ENCODE measurements at places on chromosomes 16 and 17.
A peak's percentile ranks its signal among the peaks of the same experiment; 100 is the strongest.

DNA sequence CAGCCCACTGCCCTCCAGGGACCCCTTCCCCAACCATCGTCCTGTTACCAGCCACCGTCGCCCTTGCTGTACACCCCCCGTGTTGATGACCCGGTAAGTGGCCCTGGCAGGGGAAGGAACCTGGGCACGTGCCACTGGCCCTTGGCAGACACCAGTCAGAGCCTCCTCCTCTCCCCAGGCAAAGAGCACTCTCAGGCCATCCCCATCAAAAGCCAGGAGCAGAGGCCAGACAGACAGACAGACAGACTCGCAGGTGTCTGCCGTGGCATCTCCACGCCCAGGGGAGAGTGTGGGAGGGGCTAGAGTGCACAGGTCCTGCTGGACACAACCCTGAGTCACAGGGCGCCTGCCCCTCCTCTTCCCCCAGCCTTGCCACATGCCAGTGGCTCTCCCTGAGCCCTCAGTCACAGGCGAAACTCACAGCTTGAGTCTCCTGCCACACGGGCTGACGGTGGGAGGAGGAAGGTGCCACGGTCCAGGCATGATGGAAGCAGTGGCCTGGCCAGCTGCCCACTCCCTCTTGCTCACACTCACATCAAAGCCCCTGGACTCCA is 7.8 kb downstream of the CLCN7 start:
- no peak for DNase-seq

DNA sequence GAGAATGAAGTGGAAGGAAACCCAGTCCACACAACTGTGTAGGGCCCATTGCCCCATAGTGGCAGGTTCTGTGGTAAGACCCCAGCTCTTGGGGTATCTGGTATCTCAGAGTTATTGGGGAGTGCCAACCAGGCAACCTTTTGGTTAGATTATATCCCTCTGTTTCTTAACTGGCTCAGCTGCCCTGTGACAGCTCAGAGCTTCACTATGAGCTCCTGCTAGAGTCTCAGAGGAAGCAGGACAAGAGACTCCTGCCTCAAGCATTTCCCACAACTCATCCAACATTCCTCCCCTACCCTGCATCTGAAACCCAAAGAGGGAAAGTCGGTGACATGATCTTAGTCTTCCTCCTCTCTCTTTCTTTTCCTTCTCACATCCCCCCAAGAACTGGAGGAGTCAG is 292.3 kb downstream of the SHISA9 start:
- DNase-seq = no peak

- DNase-seq = peak; percentile 27
These were observed 744 bp upstream of the GGNBP2 start for GRCh38 chr17:36544044-36544306.

DNA sequence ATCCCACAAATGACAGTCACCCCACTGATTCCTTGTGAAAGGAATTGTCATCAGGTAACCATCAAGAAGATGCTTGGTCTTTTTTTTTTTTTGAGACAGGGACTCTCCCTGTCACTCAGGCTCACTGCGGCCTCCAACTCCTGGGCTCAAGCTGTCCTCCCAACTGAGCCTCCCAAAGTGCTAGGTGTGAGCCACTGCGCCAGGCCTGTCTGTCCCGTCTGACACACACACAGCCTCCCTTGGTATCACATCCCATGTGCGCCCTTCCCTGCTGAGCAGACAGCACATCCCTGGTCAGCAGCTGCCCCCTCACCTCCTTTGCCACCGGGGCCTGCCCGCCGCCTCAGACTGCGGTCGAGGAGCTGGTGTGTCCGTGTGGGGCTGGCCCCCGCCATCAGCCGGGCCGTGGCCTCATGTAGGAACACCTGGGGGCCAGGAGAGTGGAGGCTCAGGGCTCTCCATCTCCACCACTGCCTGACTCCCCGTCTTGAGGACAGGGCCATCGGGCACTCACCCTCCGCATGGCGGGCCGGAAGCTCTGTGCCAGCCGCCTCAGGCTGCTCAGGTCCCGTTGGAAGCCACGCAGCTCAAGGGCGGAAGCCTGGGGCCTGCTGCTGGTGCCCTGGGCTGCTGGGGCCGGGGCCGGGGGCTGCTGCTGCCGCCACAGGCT is 23.6 kb downstream of the SREBF1 start:
- no peak for DNase-seq

- no peak for DNase-seq
These were observed 162.8 kb downstream of the IRX3 start for GRCh38 chr16:54123766-54124165.

- no peak for DNase-seq
These were observed 83.9 kb downstream of the SOX9 start for GRCh38 chr17:72204742-72205141.

DNA sequence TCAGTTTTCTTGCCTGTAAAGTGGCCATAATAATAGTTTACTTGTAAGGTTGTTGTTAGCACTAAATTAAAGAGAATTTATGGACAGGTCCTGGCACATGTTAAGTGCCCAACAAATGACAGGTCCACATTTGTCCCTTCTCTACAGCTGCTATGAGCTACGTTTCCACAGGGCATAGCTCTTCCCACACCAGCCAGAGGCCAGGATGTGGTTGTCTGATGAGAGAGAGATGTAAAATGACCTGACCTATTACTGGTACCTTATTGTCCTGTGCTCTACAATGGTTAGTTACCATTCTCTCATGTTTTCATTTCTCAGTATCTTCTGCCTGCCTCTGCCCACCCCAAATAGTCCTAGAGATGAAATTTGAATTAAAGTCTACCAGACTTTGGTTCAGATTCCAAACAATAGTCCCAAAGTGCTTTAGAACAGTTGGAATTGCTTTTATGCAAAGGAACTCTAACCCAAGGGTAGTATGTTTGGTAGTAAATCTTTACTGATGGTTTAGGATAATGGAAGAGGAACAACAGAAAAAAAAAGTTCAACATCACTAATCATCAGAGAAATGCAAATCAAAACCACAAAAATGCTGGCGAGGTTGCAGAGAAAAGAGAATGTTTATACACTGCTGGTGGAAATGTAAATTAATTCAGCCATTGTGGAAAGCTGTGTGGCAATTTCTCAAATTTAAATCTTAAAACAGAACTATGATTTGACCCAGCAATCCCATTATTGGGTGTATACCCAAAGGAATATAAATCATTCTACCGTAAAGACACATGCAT is 57.1 kb upstream of the ANKFN1 start:
- DNase-seq = no peak

GRCh38 chr16:57623251-57624043 is 5.0 kb upstream of the ADGRG1 start:
- DNase-seq = no peak

- DNase-seq = no peak
These were observed 50.6 kb downstream of the LMF1 start for GRCh38 chr16:920051-920681.

DNA sequence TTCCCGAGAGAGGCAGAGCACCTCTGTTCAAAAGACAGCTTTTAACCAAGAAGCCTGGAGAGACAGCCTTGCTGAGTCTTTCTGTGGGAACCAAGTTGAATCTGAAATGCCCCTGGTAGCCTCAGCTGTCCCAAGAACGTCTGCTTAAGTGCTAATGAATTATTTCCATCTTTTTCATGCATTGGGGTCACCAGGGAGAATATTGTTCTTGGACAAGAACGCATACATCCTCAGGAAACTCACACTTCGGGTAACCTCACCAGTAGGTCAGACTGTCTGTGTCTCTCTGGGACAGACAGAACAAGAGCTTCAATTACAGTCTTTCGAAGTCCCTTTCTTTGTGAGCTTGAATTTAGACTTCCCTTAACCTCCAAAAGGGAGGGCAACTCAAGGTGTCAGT is 134.6 kb upstream of the ADAMTS18 start:
- DNase-seq = no peak

GRCh38 chr17:77471984-77472461 is 331.3 kb downstream of the SEC14L1 start:
- DNase-seq = no peak

DNA sequence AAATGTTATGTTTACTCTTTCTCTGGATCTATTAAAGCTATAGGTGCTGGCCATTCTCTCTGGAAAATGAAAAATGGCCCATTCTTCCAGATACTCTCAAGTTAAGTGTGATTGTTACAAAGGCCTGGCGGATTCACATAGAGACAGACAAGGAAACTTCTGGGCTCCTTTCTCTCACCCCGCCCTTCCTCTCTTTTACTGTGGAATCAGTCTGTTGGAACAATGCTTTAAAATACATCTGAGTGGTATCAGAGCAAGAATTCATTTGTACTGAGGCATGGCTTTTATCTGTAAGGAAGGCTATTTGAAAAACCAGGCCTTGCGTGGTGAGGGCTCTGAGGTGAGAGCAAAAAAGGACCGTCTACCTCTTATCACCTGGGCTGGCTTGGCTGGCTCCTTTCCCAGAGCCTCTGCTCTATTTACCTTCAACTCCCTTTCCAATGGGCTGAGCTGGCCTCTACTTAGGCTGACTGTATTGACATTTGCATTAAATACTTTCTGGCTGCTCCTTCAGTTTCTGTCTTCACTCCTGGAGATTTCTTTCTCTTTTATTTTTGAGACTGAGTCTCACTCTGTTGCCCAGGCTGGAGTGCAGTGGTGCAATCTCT is 274.0 kb downstream of the PHKB start:
- DNase-seq = no peak

- peak; percentile 30 for DNase-seq
These were observed 3.6 kb downstream of the CORO1A start for GRCh38 chr16:30186782-30187555.

- no peak for DNase-seq
These were observed 16.2 kb downstream of the TBX4 start for GRCh38 chr17:61468263-61468907.

GRCh38 chr17:34580685-34581445 is 1.5 kb downstream of the TMEM132E start:
- DNase-seq = no peak

DNA sequence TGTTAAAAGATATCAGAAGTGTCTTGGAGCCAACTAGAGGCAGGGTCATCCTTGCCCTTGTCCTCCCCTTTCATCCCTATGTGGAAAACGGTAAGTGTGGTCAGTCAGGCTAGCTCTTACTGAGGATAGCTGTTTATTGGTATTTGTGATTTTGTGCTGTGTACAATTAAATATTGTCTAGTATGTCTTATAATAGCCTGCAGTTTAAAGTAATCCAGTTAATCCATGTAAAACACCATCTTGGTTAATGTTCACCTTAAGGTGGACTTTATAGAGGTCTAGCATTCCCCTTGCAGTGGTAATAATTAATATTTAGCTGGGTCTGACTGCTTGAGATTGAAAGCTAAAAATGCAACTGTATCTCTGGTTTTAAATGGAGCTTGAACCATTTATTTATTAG is 25.6 kb downstream of the METTL9 start:
- no peak for DNase-seq

DNA sequence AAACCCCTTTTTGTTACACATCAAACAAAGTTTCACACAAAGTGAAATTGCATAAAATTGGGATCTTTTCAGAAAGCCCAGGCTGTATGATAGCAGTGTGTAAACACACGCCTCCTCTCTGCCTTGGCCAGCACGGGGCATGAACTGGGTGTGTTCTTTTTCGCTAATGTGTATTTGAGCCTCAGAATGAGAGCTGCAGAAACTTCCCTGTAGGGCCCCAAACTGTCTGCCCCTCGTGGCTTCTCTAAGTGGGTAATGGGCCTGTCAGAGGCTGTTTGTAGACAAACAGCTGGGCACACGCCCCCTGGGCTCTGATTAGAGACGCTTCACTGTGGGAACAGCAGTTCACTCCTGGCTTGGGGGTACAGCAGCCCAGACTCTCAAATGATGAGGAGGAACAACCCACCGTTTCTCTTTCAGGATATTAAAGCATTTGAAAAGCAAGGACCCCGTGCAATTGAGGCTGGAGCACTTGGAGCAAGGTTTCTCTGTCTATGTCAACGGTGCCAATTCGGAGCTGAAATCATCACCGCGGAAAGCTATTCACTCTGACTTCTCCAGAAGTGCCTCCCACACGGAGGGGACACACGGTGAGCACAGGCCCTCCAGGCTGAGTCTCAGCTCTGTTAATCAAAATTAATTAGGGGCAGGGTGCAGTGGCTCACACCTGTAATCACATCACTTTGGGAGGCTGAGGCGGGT is 78.4 kb downstream of the KATNIP start:
- DNase-seq = no peak

DNA sequence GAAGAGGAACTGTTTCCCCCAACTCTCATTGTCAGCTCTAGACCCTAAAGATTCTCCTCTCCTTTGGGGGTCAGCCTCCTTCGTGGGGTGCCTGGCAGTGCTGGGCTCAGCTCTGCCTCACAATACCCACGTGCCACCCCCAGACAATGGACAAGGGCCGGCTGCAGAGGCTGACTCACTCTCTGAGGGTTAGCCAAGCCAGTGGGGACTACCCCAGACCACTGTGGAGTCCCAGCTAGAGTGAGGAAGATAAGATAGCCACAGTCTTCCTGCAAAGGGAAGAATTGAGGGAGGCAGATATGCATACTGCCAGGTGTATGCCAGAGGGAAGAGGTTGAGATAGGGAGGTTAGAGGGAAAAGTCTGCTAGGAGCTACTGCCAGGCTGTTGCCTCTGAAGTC is 13.5 kb upstream of the MTMR4 start:
- DNase-seq = no peak

DNA sequence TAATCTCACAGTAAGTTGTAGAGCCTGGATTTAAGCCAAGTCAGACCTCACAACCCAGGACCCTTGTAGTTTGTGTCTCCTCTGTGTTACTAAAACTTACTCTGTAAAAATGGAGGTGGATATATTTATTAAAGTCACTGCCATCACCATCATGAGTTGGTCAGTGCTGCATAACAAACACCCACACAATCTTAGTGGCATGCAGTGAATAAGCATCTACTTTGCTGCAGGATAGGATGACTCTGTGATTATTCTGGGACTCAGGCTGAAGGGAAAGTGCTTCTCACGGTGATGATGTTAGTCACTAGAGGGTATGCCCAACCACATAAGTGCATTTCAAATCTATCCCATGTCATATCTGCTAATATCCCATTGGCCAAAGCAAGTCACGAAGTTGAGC is 398.7 kb downstream of the XYLT1 start:
- no peak for DNase-seq

- DNase-seq = no peak
These were observed at the start of gene CD68 for GRCh38 chr17:7579001-7579833. Gene CD68, plus strand, starts transcription at chr17:7579638. Its CDS starts 40 bp downstream, at chr17:7579678.

GRCh38 chr16:4330277-4330874 is 14.5 kb downstream of the GLIS2 start:
- no peak for DNase-seq

All from CMK (cell line).